ENCODE measurements at places on chromosomes 4 and X.
A peak's percentile ranks its signal among the peaks of the same experiment; 100 is the strongest.

DNA sequence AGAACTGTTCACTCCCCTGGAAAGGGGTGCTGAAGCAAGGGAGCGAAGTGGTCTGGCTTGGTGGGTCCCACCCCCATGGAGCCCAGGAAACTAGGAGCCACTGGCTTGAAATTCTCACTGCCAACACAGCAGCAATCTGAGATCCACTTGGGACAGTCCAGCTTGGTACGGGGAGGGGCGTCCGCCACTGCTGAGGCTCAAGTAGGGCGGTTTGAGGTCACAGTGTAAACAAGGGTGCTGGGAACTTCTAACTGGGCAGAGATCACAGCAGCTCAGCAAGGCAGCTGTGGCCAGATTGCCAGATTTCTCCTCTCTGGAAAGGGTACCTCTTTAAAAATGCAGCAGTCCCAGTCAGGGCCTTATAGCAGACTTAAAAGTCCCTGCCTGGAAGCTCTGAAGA lies 53.9 kb upstream of the GALNTL6 start:
- no peak for DNase-seq

- DNase-seq, result no peak
Observed at GRCh38 chrX:140432346-140433175, 72.3 kb downstream of the SOX3 start.

GRCh38 chrX:23904096-23904495 lies 3.6 kb downstream of the APOO start:
- DNase-seq, result no peak

DNA sequence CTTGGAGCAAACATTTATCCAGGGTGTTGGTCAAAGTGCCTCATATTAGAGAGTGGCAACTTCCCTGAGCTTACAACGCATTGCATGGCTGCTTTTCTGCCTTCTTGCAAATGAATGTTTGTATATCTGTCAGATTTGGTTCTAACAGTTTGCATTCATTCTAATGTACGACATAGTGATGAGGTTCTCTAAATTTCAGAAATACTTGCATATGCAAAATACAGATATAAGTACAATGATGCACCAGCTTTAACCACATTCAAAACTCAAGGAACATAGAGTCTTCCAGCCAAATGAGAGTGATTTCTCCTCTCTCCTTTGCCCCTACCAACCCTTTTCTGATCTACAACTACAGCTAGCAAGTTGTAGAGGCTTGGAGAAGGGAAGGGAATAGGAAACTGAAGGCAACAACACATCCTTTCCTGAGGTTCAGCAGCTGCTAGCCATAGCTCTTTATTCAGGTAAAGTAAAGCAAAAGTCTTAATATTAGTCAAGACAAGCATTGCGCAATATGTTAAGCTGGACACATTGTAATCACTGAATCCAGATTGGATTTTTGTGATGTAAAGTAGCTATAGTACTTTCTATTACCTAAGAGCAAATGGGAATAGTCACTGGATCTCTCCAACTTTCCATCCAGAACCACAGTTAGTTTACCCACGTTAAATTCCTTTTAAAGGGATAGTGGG lies 6.3 kb downstream of the TKTL2 start:
- DNase-seq, result no peak

DNA sequence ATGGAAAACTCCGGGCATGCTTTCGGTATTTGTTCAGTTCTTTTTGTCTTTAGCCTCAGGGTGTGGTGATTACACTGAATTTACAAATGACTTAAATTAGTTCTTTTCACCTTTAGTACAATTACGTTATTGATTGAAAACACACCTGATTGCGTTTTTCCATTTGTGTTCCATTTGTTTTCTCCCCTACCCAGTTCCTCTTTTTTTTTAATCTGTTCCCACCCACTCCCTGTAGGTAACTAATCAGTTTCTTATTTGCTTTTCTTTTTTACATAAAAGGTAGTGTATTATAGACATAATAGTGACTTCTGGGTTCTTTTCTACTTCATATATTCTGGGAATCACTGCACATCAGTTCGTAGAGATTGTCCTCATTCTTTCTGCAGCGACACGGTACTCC lies 53.4 kb downstream of the TNIP2 start:
- no peak for DNase-seq

DNA sequence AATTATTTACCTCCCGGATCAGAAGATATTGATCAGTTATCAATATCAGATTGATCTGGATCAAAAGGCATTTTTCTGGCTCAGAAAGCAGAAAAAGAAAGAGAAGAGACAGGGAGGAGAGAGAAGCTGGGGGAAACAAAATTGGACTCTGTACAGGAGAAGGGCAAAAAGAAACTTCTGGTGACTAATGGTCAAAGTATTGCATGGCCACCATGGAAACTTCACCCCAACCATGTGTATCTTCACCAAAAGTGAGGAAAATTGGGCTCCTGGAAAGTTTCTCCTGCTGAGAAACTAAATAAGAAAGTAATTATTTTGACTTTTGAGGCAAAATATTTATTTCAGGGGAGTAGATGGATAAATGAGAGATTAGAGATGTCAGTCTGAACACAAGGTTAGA lies 33.9 kb downstream of the RNF150 start:
- DNase-seq, result no peak

- DNase-seq, result no peak
Observed at GRCh38 chr4:158314756-158315487, 104.6 kb downstream of the TMEM144 start.

- no peak for DNase-seq
Observed at GRCh38 chr4:102696758-102697157, 64.0 kb downstream of the MANBA start.

- no peak for DNase-seq
Observed at GRCh38 chrX:136784231-136784630, 3.5 kb upstream of the ARHGEF6 start.

DNA sequence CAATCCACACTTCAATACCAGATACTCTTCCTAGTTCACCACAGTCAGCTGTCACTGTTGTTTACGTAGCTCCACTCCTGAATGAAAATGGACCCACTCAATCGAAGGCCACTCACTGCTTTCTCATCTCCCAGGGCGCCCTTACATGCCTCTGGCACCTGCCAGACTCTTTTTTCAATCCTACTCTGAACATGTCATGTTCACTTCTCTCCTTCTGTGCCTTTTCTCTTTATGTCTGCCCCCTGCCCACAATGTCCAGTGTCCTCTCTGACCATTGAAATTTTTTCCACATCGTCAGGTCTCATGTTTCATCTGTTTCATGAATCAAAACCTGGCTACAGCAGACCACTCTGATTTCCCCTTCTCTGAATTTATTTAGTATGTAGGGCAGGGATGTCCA lies 1.3 kb upstream of the MGAT4D start:
- no peak for DNase-seq

DNA sequence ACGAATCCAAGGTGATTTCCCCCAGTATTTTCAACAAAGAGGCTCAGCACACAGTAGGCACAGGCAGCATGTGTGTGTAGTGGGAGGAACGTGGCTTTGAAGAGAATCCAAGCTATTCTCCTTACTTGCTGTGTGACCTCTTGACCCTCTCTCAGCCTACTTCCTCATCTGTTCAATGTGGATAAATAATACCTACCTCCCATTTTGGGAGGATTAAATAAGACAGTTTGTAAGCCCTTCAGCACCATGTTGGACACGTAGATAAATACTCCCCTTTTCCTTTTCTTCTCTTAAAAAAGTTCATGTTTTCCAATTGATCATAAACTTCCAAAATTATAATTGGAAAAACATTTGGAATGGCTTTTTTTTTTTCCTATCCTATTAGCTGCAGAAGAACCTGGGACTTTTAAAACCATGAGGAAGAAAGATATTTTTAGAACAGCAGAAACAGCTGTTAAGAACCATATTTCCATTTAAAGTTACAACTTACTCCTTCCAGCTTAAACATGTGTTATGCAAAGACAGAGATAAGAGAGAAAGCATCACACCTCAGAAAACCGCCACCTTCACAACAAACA lies 56.1 kb upstream of the TMEM131L start:
- no peak for DNase-seq

DNA sequence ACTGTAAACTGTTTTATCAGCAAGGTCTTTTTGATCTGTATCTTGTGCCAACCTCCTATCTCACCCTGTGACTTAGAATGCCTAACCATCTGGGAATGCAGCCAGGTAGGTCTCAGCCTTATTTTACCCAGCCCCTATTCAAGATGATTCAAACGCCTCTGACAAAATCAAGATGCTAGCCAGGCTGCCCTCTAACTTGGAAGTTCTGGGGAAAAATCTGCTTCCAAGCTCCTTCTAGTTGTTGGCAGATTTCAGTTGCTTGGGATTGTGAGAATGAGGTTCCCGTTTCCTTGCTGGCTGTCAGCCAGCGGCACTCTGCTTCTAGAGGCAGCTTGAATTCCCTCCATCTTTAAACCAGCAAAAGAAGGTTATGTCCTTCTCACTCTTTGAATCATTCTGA lies 34.7 kb downstream of the LUZP4 start:
- no peak for DNase-seq

DNA sequence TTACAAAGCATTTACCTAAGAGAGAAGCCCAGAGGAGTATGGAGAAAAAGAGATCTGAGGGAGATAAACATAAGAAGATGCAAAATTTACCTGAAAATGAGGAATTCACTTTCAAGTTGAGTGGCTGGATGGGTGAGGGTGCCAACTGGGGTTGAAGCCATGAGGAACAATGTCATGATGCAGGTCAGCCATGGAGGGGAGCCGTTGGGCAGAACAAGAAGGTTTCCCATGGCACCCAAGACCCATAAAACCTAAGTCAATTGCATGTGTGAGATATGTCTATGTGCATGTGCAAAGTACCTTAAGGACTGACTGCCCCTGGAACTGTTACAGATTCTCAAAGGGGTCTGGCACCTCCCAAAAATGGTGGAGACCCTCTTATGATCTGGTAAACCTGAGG lies 46.6 kb upstream of the PRRG1 start:
- no peak for DNase-seq

GRCh38 chrX:111823703-111824102 lies 52.3 kb upstream of the TRPC5OS start:
- DNase-seq, result no peak

DNA sequence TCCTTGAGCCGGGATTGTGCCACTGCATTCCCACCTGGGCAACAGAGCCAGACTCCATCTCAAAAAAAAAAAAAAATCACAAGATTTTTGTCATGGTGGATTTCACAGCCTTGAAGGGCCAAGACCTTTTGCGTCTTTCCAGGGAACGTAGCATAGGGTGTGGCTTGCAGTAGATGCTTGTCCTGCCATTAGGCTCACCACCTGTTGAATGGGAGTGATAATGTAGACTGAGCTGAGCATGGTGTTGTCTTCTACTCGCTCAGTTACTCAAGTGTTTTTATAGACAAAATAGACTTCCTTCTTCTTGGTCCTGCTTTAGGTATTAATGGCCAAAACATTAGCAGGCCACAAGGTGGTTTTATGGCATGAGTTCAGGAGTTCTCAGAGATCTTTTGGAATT lies 40.8 kb downstream of the JADE1 start:
- no peak for DNase-seq

DNA sequence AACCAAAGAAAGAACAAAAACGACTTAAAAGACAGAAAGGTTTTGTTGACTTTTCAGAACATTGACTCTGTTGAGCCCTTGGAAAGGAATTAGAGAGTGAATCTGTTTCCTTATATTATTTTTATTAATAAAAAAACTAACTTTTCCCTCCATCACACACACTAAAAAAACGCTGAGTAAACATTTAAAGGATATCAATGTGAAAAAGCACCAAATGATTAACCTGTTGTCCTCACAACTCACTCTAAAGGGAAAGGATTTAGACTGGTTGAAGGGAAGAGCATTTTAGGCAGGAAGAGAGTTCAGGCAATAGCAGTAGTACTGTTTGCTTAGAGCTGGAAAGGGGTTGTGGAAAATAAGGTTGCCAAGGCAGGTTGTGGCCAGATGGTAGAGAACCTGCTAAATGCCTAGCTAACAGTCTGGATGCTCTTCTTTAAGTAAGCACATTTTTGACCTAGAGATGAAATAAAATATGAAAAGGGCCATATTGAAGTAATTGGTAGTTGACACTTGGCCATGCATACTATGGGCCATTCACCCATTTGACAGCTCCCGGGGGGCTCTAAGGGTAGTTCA lies 98.0 kb upstream of the NDP start:
- no peak for DNase-seq

DNA sequence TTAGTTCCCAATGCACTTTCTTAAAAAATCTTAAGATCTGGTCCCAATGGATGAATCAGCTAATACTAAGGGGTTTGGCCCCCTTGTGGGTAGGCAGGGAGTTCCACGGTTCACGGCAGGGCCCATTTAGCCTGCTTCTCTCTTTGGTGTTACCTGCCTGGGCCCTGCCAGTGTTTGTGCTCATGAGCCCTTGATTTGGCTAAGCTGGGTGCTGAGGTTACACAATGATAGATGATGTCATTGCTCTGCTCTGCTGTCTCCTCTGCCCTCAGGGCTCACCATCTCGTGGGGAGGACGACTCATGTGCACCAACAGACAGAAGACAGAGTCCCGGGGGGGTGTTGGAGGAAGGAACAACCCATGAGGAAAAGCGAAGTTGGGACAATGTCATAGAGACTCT lies 24.4 kb downstream of the RTL5 start:
- DNase-seq, result no peak

GRCh38 chr4:143407474-143407873 lies 70.8 kb downstream of the GAB1 start:
- no peak for DNase-seq

DNA sequence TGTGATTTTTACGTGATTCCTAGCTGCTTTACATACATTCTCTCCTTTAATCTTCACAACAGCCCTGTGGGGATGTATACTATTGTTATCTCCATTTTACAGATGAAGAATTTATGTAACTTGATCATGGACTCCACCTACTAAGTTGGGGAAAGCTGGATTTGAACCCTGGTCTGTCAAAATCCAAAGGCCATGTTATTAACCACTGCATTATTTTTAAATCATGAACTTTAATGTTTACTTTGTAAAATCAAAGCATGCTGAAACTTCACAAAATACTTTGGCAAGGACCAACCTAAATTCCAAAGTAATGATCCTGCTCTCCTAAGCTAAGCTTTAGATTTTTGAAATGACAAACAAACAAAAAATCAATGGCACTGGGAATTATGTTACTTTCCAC lies 26.1 kb downstream of the FAM47E start:
- DNase-seq, result no peak

DNA sequence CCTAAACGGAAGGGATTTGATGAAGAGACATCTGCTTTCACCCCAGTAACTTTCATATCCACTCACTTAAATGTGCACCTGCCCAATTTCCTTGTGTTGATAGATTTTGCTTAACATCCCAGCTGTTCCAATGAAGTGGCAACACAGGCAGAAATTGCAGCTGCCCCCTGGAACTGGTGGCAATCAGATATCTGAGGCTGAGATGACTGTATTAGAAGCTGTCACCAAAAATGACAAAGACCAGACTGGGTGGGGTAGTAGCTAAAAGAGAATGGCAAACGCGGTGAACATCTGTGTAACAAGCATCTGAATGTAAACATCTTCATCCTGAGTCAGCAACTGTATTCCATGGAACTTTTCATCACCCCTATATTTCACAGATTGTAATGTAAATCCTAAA lies 17.1 kb downstream of the GABRA2 start:
- DNase-seq, result no peak

DNA sequence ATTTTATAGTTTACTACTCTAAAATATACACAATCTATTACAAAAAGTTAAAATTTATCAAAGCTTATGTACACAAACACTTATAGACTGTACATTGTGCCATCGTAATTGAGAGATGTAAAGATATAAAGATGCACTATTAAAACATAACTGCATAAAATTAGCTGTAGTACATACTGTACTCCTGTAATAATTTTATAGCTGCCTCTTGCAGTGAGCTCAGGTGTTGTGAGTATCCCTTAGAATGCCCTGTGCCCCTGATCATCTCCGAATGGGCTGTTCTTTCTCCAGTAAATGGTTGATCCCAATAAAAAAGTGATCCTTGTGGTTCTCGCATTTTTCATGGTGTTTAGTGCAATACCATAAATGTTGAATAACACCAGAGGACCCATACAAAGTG lies 101.2 kb downstream of the TMEM164 start:
- no peak for DNase-seq

- DNase-seq, result peak; percentile 2
Observed at GRCh38 chr4:23934915-23935314, 45.1 kb upstream of the PPARGC1A start.

Data from NCI-H2107 (cell line).